H9 (cell line): ENCODE measurements at places on chromosomes 1 and 21. TPM values are rescaled to one million over a fixed set of nuclear protein-coding genes. Genes with fewer than 3 reads are reported as not detected.

DNA sequence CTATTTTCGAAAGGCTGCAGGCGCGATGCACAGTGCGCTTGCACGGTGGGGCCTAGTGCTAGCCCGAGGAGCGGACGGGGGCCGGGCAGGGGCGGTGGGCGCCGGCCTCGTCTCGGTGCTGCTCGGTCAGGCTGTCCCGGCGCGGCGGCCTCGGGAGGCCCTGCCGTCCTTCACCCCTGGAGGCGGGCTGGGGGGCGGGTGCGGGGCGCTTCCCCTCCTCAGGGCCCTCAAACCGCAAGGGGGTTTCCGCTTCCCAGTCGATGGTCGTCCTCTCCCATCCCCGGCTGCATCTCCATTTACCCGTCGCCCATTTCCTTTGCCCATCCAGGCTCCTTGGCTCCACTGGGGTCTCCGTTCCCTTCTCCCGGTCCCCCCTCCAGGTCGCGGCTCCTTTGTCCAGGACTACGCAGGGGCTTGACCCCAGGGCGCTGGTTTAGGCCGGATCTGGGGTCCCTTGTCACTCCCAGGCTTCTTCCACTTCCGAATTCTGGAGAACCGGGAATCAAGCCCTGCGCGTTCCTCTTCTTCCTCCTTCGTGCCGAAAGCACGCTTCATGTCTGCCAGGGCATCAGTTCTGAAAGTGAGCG is 196.3 kb upstream of the LMO4 start:
- peak; percentile 50 for DNase-seq

PEAR1 gene
- total RNA-seq: 0.31 and 0.39 TPM in 2 replicates

GRCh38 chr1:30920827-30921226 is 12.3 kb upstream of the SDC3 start:
- no peak for DNase-seq

DNA sequence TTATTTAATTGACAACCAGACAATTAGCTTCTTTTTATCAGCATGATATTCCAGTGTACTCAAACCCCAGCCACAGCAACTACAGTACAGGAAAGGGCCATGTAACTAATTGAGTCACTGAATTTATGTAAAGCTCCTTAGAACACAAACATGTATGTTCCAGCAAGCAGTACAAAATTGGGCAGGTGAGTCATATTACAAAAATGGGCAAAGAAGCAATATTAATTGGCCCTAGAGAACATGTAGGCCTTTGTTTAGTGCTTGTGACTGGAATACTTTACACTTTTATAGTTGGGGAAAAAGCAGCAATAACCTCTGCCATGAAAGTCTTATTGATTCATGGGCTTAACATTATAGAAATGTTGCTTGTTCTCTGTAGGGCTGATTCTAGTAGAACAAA is 31.8 kb downstream of the CLEC20A start:
- no peak for DNase-seq

BCAN gene
- 0.88 and 1.2 TPM in 2 replicates for total RNA-seq

DNA sequence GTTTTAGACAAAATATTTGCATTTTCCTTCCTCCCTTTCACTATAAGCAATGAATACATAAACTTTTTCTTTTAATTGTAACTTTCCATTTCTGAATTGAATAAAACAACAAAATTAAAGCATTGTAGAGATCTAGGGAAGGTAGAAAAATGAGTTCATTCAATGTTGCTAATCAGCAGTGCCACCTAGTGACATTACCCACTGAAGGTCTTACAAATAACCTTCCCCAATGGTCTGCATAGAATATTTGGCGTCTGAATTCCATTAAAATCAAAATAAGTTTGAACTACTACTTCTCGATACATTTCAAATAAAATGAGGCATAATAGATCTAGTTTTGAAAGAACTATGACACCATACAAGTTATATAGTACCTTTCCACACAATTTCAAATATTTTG is 19.6 kb downstream of the FH start:
- no peak for DNase-seq

- peak; percentile 57 for DNase-seq
Measured at GRCh38 chr1:43531107-43531905, 623 bp downstream of the PTPRF start.

DNASE2B gene
- total RNA-seq: not detected in 2 replicates

C1orf174 gene
- 20.6 and 21.1 TPM in 2 replicates for total RNA-seq

DNA sequence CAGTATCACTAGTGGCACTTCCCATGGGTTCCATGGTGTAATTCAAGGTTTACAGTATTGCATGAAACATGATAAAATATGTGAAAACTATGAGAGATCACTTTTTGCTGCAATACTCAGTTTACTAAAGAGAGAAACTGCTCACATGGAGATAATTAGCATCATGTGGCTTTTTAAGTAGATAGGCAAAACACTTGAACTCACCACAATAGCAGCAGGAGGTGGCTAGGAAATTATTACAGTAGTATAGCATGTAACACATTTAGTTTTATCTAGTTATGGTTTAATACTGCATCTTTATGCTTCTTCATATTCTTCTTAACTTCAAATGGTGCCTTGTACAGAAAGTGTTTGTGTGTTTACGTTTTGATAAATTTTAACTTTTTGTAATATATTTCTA is 698.5 kb upstream of the BRINP3 start:
- no peak for DNase-seq
